ENCODE measurements at places on chromosomes 16 and 17.

DNA sequence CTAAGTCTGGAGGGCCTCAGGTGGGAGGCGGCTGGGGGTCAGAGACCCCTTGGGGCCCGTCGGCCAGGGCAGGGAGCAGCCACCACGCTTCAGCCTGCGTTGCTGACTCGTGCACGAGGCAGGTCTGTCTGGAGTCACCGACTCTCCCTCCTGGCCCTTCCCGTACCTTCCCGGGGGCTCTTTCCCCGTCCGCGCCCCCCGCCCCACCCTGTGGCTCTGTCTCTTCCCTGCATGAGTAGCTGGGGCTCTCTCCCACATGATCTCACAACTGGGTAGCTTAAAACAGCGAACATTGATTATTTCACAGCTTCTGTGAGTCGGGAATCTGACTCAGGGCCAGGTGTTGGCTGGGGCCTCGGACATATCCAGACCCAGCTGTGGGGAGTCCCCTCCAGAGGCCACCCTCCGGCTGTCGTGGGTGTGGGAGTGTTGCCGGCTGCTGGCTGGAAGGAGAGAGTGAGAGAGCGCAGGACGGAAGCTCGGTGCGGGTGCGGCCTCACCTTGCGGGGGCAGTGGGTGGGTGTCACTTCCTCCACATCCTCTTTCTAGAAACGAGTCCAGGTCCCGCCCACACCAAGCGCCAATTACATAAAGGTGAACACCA is 17.3 kb downstream of the BAHCC1 start:
- no peak for DNase-seq

DNA sequence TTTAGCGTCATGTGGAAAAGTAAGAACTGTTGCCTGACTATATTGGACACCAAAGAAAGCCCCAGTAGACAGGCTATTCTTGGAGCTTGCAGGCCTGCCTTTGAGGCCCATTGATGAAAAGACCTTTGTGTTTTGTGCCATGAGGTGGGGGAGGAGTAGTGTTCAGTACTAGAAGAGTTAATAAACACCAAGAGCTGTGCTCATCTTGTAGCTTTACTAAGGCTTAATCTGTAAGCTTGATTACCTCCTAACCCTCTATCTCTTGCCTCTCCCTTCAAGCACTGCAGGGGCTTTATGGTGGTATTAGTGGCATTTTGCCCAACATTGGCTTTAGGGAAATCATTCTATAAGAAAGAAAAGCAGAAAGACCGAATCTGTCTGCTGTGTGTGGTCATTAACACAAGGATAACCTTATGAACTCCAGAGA is 220.2 kb upstream of the TBX2 start:
- DNase-seq = no peak

- no peak for DNase-seq
Measured at GRCh38 chr17:39973496-39973895, 7.1 kb upstream of the PSMD3 start.

DNA sequence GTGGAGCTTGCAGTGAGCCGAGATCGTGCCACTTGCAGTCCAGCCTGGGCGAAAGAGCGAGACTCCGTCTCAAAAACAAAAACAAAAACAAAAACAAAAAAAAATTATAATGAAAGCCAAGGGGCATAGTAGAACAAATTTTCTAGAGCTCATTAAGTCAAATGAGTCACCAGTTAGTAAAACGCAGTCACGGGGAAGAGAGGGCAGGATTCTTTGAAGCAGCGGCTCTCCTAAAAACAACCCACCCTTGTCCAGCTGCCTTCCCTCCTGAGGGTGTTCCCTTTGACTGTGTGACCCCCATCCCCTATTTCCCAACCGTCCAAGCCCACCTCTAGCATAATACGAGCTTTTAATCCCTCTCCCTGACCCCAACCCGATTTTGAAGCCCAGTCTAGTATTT is 44.1 kb upstream of the STH start:
- no peak for DNase-seq

- DNase-seq = no peak
Measured at GRCh38 chr16:23072769-23073549, 76.3 kb downstream of the USP31 start.

GRCh38 chr16:81818568-81818896 is 39.4 kb downstream of the PLCG2 start:
- no peak for DNase-seq

GRCh38 chr17:29078183-29079045 is 35.5 kb downstream of the PIPOX start:
- no peak for DNase-seq

GRCh38 chr16:82011199-82011641 is at the start of gene SDR42E1:
TSS of gene SDR42E1 (minus strand) at chr16:82011470. CDS start at chr16:82000858, 10,612 bp downstream.
- DNase-seq = peak; percentile 60

- no peak for DNase-seq
Measured at GRCh38 chr16:20333120-20333519, 5.8 kb upstream of the GP2 start.

DNA sequence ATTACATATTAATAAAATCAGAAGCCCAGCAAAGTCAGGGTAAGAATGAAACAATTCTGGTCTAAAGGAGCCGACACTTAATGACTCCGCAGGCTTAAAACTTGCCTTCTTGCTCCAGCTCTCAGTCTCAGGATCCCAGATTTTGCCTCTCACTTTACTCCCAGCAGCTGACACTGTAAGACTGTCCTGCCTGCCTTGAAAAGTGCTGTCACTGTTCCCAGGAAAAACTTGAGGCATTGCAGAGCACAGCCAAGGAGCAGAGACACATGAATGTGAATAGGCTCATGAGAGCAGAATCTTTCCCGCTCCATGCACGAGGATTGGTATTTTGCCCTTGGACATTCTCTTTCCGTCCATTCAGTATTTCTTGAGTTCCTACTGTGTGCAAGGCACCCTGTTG is 457.6 kb upstream of the ZFHX3 start:
- no peak for DNase-seq

- peak; percentile 76 for DNase-seq
Measured at GRCh38 chr16:52068447-52069074, 478.4 kb downstream of the TOX3 start.

GRCh38 chr17:58576679-58577367 is 62.4 kb upstream of the MTMR4 start:
- DNase-seq = no peak

DNA sequence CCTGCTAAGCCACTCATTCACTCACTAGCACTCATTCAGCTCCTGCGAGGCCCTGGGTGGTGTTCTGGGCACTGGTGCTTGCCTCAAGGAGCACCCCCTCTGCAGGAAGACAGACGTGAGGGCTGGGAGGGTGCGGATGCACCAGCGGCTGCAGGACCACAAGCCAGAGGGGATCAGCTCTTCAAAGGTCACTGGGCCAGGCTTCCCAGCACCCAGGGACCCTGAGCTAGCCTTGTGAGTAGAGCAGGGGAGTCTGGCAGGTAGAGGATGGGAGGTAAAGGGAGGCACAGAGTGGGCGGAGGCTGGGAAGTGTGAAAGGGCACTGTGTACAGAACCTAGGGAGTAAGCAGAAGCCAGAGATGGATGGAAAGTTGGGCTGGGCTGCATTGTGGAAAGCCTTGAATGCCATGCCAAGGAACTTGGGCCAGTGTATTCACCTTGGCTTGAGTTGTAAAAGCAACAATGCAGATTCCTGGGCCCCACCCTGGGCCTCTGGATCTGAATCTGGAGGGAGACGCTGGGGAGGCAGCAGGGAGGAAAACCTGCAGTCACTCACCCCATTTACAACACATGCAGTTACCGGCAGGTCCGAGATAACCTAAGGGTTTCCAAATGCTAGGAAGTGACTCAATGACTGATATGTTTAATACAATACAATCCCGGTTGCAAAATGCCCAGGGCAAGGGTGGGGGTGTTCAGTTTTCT is 1.7 kb downstream of the IL4R start:
- DNase-seq = no peak

DNA sequence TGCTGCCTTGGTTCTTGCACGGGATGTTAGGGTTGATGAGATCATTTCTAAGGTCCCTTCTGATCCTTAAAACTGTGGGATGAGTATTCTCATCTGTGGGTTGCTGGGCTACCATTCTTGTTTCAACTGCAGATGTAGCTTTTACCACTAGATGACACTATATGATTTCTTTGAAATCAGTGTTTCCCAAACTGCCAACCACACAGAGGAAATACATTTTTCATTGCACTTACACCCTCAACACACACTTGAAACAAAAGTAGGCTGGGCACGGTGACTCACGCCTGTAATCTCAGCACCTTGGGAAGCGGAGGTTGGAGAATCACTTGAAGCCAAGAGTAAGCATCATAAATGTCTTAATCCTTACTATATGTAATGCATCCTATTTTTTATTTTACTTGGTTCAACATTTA is 15.3 kb downstream of the LCMT1 start:
- DNase-seq = no peak

DNA sequence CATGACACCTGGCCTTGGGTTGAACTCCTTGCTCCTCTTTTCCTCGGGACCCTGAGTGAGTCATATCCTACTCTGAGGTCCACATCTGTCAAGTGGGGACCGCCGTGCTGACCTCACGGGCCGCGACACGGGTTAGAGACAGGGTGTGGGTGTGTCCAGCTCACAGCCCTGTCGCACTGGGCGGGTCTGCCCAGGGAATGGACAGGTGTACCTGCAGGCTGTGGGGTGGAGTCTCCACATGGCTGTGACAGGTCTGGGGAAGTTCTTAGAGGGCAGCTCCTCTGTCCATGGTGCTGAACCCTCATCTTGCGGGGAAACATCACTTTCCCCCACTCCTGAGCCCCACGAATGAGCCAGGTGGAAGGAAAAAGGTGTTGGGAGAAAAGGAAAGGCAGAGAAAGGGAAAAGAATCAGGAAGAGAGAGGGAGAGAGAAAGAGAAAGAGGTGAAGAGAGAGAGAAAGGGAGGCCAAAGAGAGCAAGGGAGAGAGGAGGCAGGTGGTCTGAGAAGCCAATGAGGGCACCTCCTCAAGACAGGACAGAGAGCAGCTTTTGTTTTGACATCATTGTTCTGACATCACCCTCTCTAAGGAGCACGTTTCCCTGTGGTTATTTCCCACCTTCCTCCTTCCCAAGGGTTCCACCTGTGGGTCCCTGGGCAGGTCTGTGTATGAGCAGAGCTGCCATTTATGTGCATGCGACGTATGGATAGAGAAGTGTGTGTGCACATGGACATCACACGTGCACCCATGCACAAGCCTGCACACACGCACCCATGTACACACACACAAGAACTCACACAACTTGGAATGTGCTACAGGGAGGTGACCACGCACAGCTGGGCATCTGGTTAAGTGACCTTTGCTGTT is 32.6 kb upstream of the CBFA2T3 start:
- DNase-seq = no peak

DNA sequence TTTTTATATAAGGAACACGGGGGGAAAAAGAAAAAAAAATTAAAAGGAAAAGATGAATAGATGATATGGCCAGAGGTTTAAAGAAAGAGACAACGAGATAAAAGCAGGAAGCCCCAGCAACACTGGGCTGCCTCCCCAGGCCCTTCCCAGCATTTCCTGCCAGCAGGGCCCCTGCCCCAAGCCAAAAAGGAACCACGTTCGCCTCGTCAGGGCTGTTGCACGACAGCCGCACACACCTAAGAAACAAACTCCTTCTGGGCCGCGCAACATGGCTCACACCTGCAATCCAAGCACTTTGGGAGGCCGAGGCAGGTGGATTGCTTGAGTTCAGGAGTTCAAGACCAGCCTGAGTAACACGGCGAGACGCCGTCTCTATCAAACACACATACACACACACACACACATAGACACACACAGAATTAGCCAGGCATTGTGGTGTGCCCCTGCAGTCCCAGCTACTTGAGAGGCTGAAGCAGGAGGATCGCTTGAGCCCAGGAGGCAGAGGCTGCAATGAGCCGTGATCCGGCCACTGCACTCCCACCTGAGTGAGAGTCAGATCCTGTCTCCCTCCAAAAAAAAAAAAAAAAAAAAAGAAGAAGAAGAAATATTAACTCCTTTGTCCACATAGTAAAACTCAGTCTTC is 83.0 kb downstream of the ANKRD11 start:
- no peak for DNase-seq

All from NCI-H1105 (cell line).